ENCODE measurements at places on chromosomes 1 and 21.
A peak's percentile ranks its signal among the peaks of the same experiment; 100 is the strongest.

DNA sequence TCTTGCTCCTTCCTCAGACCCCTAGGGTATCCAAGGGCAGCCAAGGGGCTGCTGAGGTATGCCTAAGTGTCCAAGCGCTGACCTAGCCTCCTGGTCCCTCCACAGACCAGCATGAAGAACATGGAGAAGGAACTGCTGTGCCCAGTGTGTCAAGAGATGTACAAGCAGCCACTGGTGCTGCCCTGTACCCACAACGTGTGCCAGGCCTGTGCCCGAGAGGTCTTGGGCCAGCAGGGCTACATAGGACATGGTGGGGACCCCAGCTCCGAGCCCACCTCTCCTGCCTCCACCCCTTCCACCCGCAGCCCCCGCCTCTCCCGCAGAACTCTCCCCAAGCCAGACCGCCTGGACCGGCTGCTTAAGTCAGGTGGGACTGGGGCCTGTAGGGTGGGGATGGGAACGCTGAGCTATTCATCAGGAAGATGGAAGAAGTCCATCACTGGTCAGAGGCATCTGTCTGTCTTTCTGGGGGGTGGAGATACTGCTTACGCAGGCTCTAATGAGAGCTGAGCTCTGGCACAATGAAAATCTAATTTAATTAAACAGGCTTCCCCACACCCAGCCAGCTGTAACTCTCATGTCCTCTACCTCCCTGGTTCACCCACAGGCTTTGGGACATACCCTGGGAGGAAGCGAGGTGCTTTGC lies 1.8 kb downstream of the TRIM46 start:
- no peak for DNase-seq

- no peak for DNase-seq
Observed at GRCh38 chr1:46393510-46393909, 607 bp upstream of the FAAH start.

DNA sequence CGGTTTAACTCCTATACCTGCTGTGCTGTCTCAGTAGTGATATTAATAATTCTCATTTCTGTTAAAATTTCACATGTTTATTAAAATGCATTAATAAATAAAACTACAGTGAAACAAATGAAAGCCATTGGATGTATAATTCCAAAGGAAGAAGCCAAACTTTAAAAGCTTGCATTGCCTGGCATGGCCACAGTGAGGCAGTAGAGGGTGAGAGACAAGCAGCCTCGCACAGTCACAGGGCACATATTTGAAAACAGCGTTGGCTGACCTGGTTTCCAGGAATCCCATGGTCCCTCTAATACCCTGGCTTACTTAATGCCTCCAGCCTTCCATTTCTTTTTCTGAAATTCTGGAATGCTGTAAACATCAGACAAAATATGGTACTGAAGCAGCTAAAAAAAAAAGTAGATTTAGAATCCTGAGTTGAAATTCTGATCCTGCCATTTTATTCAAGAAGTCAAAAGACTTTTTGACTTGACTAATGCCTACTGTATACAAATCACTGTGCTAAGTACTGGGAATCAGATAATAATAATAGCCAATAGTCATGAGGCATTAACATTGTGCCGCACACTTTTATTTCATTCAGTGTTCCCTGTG lies 6.7 kb upstream of the RNASEL start:
- DNase-seq, result peak; percentile 50

GRCh38 chr1:203089651-203090045 lies 3.8 kb upstream of the MYOG start:
- no peak for DNase-seq

- no peak for DNase-seq
Observed at GRCh38 chr1:28756846-28757245, 20.1 kb downstream of the YTHDF2 start.

DNA sequence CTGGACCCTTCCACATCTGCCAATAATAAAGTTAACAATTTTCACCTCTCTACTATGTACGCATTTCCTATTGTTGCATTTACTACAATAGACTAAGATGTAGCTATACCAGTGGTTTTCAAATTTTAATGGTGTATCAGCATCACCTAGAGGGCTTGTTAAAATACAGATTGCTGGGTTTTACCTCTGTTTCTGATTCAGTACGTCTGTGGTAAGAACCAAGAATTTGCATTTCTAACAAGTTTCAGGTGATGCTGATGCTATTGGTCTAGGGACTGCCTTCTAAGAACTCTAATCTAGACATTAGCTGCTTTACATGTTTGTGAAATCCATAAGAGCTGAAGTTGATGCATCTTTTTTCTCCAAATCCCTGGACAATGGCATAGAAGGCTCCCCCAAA lies 59.7 kb downstream of the ERICH3 start:
- DNase-seq, result no peak

DNA sequence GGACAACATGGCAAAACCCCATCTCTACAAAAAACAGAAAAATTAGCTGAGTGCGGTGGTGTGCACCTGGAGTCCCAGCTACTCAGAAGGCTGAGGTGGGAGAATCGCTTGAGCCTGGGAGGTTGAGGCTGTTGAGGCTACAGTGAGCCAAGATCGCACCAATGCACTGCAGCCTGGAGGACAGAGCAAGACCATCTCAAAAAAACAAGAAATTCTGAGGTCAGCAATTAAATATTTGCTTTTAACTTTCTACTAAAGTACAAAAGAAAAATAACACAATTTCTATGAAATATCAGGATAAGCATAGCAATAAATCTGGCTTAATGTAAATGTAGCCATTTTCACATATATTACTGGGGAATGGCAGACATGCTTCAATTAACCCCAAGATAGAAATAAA lies 9.9 kb downstream of the PPP1R15B start:
- no peak for DNase-seq

GRCh38 chr1:241924080-241924808 lies 33.3 kb upstream of the BECN2 start:
- no peak for DNase-seq

GRCh38 chr1:187051618-187052232 lies 223.0 kb downstream of the PLA2G4A start:
- DNase-seq, result no peak

DNA sequence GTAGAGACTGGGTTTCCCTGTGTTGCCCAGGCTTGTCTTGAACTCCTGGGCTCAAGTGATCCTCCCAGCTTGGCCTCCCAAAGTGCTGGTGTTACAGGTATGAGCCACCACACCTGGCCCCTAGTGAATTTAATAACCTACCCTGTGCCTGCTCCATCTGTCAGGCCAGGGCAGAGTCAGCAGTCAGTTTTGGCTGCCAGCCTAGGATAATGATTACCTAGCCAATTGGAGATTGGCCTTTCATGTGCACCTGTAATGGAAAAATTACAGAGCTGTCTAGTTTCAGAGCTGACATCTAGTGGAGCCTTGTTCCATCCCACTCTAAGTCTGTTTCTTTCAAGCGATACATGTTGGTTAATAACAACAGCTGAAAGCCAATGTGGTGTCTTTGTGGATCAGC lies 92.0 kb downstream of the DIRAS3 start:
- no peak for DNase-seq

GRCh38 chr1:102628109-102628613 lies 480.2 kb downstream of the COL11A1 start:
- DNase-seq, result no peak

DNA sequence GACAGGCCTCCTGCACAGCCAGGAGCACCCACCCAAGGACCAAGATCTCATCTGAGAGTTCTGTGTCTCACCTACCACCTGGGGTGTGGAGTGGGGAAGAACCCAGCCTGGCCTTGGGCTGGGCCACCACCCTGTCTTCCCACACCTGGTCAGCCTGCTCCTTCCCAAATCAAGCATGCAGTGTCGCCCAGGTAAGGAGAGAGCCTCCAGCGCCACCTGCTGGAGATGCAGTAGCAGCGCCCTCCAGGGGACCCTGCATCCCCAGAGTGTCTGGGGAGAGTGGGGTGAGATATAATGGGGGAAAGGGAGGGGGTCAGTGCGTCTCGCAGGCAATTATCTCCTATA lies 32.3 kb downstream of the KIAA2013 start:
- DNase-seq, result peak; percentile 57

- DNase-seq, result no peak
Observed at GRCh38 chr1:111873460-111874030, 115.9 kb downstream of the KCND3 start.

GRCh38 chr1:88980870-88981269 lies 11.6 kb downstream of the KYAT3 start:
- no peak for DNase-seq

DNA sequence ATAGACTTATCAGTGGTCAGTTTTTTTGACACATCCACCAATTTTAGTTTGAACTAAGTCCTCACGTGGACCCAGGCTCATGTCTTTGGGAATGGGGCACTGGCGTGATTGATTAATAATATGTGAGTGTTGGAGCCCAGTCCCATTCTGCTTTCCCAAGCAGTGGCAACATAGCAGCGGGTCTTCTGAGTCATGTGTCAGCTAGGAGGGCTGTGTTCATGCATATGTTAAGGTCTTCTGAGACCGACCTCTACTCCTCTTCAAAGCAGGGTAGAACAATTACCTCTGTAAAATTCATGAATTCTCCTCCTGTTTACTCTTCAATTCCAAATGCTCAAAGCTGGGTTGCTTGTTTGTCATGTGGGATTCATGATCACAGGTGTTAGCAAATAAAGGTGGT lies 291.3 kb downstream of the CAMTA1 start:
- DNase-seq, result no peak

DNA sequence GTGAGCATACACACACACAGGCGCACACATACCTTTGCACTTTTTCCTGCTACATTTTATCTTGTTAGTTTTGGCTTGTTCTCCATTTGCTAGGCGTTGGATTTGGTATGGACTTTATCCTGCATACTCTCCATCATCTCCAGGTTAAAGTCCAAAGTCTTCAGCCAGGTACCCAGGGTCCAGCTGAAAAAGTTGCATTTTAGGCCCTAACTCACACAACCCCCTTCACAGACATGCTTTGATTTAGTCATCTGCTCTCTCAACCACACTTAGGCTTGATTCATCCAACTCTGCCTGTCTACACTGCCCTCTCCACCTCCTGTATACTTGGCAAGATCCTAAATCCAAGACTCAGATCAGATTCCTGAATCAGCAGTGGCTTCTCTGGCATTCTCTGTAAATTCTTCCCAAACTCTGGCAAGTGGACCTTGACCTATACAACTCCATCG lies 10.7 kb upstream of the LAMB3 start:
- DNase-seq, result no peak

DNA sequence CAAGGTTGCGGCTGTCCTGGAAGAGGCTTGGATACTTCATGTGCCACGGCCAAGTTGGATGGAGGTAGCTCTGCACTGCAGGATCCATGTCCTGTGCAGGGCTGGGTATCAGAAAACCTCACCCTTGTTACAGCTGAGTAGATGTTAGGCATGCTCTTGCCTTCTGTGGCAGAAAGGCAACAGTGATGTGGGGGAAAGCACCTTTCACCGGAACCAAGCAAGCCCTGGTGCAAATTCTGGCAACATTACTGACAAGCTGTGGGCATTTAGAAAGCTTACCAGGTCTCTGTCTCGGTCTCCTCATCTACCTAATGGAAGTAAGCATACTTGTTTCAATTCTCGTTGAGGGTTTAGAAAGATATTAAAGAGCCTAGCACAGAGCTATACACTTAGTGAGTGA lies 14.5 kb upstream of the CDCA8 start:
- DNase-seq, result no peak

GRCh38 chr1:64701886-64702285 lies 43.0 kb upstream of the RAVER2 start:
- DNase-seq, result no peak

DNA sequence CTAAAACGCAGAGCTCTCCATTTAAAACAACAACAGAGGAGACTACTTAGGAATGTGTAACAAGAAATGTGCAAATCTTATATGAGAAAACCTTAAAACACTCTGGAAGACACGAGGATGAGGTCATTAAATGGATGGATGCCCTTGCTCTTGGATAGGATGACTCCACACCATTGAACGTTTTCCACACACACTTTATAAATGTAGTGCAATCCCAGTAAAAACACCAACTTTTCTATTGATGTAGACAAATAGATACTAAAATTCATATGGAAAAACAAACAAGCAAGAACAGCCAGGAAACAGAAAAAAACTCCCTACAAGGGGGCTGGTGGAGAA lies 18.4 kb upstream of the COL6A1 start:
- no peak for DNase-seq

- no peak for DNase-seq
Observed at GRCh38 chr1:234963904-234964702, 164.5 kb downstream of the TOMM20 start.

DNA sequence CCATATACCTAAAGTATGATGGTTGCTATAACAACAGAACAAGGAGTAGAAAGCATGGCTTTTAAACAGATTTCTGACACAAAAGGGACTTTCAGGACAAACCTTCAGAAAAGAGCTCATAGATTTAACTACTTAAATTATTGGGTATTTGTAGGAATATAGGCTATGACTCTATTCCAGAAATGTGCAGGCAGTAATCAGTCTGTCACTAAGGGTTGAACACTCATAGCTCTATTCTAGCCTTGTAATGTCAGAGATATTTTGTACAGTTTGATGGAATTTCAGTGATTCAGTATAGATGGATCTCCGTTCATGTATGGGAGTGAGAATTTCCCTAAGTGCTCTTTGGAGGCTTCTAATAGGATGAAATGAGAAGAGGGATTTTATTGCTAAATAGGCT lies 82.8 kb downstream of the EXTL2 start:
- DNase-seq, result no peak

- DNase-seq, result peak; percentile 24
Observed at GRCh38 chr1:1069711-1070676, 4.1 kb downstream of the RNF223 start.

DNA sequence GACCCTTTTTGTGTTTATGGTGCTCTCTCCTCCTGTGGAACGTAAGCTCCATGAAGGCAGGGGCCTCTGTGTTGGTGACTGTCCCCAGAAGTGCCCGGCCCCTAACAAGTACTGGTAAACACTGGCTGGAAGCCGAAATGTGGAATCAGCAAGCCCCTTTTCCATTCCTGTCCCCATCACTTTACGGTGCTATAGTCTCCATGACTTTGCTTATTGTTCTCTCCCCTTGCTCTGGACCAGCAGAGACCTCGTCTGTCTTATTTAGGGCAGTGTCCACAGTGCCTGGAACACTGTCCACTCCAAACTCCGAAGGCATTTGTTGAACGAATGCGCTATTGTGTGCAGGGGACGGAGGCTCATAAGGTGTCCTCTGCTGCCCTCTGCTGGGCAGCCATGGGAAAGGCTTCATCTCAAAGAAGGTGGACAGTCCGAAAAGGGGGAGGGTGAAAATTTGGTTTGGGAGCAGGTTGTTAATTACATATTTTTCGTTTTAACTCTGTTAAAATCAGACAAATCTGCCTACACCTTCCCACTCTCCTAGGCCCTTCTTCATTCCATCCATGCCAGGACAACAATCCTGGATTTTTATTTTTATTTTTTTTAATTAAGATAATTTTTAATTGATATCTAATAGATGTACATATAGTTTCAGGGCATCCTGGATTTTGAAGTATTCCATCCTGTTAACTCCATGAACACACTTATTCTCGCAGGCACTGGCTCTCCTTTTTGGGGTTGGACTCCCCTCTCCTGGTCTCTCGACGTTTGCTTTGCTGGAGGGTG lies 115.6 kb downstream of the PGBD5 start:
- DNase-seq, result peak; percentile 54

GRCh38 chr1:59232216-59232615 lies 64.7 kb upstream of the FGGY start:
- no peak for DNase-seq

- DNase-seq, result no peak
Observed at GRCh38 chr1:2644171-2644570, 11.4 kb upstream of the MMEL1 start.

Measured in immature natural killer cell (primary cell).